ENCODE measurements at places on chromosomes 4 and X.
A peak's percentile ranks its signal among the peaks of the same experiment; 100 is the strongest.

GRCh38 chr4:184751585-184751956, 17.7 kb upstream of the CENPU start:
- no peak for DNase-seq

DNA sequence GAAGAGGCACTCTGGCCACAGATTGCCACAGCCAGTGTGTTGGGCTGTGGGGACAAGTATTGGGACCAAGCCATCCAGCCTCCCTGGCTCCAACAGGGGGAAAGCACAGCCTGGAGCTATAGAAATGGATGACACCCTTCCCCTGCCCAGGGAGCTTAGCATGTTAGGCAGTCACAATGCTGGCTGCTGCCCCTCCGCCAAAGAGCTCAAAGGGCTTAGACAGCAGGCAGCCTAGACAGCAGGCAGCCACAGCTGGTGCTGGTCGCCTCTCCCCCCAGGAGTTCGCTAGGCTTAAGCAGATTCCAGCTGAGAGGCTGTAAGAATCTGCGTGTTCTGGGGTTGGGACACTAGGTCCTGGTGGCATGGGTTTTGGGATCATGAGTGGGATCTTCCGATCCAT, 94.5 kb upstream of the MXRA5 start:
- peak; percentile 69 for DNase-seq

DNA sequence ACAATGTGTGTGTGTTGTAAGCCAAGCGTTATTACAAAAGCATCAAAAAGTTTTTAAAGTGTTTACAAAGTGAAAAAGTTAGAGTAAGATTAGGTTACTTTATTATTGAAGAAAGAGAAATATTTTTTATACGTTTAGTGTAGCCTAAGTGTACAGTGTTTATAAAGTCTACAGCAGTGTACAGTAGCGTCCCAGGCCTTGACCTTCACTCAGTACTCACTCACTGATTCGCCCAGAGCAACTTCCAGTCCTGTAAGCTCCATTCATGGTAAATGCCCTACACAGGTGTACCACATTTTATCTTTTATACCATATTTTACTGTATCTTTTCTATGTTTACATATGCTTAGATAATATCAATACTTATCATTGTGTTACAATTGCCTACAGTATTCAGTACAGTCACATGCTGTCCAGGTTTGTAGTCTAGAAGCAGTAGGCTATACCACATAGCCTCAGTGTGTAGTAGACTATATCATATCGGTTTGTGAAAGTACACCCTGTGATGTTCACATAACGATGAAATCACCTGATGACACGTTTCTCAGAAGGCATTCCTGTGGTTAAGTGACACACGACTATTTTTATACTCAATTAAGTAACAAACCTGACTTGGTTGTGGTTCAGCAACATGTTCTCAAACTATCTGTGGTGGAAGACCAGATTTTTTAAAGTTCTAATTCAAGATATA, 152.0 kb upstream of the EDNRA start:
- no peak for DNase-seq

DNA sequence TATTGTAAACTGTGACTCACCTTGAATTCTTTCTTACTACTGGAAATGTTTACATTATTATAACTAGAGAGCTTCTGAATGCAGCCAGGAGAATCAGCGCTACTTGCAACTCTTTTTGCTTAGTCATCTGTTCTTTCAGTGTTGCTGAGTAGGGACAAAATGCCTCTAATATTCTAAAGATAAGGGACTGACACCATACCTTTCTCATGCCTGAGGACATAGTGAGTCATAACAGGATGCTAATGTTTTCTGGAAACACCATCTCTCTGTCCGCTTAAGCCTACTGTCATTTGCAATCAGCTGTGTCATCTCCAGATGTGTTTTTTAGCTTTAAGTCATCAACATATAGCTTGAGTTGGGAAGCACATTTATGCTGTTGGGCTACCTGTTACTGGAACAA, 108.3 kb downstream of the QRFPR start:
- no peak for DNase-seq

GRCh38 chr4:105541420-105541819, 11.0 kb upstream of the ARHGEF38 start:
- no peak for DNase-seq

GRCh38 chr4:38086151-38086848, 126.1 kb downstream of the PTTG2 start:
- no peak for DNase-seq

- no peak for DNase-seq
Observed at GRCh38 chr4:67130411-67130810, 414.9 kb downstream of the CENPC start.

DNA sequence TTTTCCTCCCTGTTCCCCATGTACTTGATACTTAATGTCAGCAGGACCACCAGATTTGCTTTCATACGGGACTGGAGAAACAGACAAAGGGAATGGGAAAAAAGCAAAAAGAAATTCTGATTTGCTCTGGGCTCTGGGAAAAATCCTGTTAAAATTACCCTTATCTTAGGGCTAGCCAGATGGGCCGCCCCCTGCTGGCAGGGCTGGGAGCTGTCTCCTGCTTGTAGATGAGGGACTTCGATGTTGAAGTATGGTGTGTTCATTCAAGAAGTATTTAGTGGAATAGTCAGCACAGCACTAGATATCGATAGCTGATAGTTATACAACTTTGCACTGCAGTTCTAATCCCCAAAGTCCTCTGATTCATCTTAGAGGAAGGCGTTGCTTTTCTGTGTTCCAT, 45.8 kb downstream of the BCORL1 start:
- DNase-seq, result no peak

DNA sequence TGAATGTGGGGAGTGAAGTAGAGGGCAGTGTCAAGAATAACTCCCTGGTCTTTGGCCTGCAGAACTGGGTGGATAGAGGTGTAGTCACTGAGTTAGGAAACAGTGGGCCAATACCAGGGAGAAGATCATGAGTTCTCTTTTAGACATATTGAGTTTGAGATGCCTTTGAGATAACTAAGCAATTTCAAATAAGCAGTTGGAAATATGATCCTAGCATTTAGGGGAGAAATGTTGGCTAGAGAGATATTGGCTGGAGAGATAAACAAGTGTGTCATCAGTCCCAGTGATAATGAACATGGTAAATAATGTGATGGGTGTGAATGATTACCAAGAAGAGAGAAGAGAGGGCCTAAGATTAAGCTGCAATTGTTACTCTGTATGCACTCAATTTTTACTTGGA, 95.3 kb upstream of the HPRT1 start:
- no peak for DNase-seq
